CD8-positive, alpha-beta memory T cell (primary cell): ENCODE measurements at places on chromosomes 2 and 18. TPM values are rescaled to one million over a fixed set of nuclear protein-coding genes. Genes with fewer than 3 reads are reported as not detected.

The HAAO gene
- 0.27 TPM for total RNA-seq

The GLI2 gene
- total RNA-seq: not detected

The CRYBA2 gene
- total RNA-seq: not detected

The MLPH gene
- not detected for total RNA-seq

The PSMA8 gene
- 1.7 TPM for total RNA-seq

The TMEM200C gene
- total RNA-seq: not detected

The APCDD1 gene
- total RNA-seq: not detected

The KRTCAP3 gene
- total RNA-seq: 4.0 TPM

The NEB gene
- total RNA-seq: 0.31 TPM

The NTSR2 gene
- total RNA-seq: not detected

The C2orf66 gene
- total RNA-seq: not detected

The TUBB6 gene
- total RNA-seq: 8.8 TPM

The LYPD6 gene
- total RNA-seq: not detected

The XDH gene
- not detected for total RNA-seq

The TUBB8B gene
- total RNA-seq: not detected

The AQP12A gene
- not detected for total RNA-seq

The TSGA10 gene
- total RNA-seq: 6.4 TPM

The AFF3 gene
- 0.48 TPM for total RNA-seq
